ENCODE measurements at places on chromosomes 5 and 9.

DNA sequence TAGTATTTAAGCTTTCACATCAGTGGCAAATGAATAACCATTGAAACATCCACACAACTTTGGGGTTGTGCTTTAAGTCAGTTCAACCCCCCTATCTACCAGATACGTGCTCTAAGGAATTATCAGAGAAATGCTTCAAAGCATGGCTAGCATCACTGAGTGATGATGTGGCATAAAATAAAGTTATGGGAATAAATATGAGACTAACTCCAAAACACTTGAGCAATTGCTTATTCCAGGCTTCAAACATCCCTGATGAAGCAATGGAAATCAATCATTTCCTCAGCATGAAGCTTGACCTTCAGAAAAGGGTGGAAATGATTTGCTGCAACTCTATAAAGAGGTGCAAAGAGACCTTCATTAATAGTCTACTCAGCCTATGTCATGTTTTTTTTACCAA is 292.0 kb upstream of the SMC2 start:
- no peak for DNase-seq

DNA sequence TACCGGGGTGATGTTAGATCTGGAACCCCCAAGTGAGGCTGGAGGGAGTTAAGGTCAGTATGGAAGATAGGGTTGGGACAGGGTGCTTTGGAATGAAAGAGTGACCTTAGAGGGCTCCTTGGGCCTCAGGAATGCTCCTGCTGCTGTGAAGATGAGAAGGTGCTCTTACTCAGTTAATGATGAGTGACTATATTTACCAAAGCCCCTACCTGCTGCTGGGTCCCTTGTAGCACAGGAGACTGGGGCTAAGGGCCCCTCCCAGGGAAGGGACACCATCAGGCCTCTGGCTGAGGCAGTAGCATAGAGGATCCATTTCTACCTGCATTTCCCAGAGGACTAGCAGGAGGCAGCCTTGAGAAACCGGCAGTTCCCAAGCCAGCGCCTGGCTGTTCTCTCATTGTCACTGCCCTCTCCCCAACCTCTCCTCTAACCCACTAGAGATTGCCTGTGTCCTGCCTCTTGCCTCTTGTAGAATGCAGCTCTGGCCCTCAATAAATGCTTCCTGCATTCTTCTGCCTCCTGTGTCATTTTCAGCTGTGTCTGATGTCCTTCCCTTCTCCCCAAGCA is 2.3 kb upstream of the MYOZ3 start:
- no peak for DNase-seq

DNA sequence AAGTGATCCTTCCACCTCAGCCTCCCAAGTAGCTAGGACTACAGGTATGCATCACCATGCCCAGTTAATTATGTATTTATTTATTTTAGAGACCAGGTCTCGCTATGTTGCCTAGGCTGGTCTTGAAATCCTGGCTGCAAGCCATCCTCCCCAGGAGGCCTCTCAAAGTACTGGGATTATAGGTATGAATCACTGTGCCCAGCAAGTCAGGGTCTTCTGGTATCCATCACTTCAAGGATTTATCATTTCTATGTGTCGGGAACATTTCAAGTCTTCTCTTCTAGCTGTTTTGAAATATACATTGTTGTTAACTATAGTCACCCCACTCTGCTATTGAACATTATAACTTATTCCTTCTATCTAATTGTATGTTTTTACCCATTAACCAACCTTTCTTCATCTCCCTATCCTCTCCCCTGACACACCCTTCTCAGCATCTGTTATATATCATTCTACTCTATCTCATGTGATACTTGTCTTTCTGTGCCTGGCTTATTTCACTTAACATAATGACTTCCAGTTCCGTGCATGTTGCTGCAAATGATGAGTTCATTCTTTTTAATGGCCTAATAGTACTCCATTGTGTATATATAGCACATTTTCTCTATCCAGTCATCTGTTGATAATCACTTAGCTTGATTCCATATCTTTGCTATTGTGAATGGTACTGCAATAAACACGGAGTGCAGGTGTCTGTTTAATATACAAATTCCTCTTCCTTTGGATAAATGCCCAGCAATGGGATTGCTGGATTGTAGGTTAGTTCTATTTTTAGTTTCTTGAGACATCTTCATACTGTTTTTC is 26.4 kb downstream of the UTP15 start:
- DNase-seq, result no peak

DNA sequence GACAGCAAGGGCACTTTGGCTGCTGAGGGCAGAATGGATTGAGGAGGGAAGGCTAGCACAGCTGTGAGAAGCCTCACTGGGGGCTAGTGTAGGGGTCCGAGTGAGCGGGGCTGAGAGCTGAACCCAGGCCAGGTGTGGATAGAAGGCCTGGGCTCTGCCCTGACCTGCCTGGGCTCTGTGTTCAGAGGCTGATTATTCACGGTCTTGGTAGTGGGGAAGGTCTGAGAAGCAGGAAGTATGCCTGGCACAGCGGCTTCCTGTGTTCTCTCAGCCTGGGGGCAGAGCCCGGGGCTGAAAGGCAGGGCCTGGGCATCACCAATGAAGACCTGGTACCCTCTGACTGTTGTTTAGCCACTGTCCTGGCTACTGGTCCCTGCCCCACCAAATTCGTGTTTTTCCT is 136.4 kb upstream of the TBC1D2 start:
- DNase-seq, result no peak

GRCh38 chr9:1994180-1994579 is 21.0 kb upstream of the SMARCA2 start:
- no peak for DNase-seq

GRCh38 chr5:75712091-75712490 is 5.1 kb downstream of the POC5 start:
- no peak for DNase-seq

DNA sequence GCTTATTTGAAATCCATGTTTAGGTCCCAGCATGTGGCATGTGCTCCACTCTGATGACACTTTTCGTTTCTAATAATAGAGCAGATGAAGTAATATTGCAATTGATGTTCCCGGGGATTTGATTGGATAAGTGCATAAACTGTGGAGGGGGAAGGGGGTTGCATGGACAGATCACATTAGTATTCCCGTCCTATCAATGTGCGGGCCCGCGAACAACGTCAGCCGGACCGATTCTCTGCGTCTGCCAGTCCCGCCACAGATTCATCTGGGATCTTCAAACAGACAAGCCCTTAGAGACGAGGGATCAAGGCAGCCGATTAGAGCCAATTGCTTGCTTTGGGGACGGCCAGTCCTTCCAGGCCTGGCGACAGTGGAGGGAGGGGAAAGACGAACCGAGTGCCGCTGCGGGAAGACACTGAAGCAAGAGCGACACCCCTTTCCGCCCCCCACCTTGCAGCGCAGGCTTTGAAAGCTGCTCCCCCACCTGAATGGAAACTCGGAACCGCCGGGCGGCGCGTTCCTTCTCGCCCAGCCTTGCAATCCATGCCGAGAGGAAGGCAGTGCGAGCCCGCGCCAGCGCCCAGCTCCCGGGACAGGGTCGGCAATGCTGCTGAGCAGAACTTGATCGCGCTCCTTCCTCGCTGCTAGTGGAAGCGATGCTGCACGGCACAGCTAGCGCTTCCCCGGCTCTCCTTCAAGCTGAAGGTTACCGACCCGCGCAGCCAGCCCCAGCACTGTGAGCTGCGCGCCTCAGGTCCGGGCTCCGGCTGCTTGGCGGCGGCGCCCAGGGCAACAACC is at the start of gene RGS7BP:
Gene RGS7BP, plus strand, starts transcription at position 247 of the 798 bp plus-strand sequence. CDS start 610 bp downstream, outside the sequence.
- no peak for DNase-seq

GRCh38 chr5:13865312-13865711 is 79.2 kb downstream of the DNAH5 start:
- DNase-seq, result no peak
